ENCODE measurements at places on chromosomes 5 and 9.

- DNase-seq = no peak
These were observed 24.6 kb downstream of the NDUFA8 start for GRCh38 chr9:122134822-122135528.

- no peak for DNase-seq
These were observed 45.8 kb upstream of the SEMA4D start for GRCh38 chr9:89543621-89544278.

GRCh38 chr5:133685402-133686018, 73.2 kb upstream of the FSTL4 start:
- no peak for DNase-seq

GRCh38 chr5:61766141-61766540, 434.1 kb downstream of the ZSWIM6 start:
- no peak for DNase-seq

DNA sequence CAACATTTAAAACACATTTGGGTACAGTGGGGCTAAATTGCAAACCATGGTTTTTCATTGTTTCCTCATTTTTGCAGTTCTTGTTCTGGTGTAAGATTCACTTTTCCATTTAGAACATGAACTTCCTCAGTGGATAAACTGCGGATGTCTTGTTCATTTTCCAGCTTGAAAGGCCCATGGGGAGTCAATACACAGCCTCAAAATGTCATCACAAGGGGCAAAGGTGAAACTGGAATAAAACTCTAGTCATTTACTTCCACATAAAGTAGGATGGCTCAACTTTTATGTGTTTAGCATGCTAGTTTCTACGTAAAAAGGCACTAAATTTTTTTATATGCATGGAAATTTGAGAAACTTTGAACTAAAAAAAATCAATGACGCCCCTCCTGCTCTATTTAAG, 718.8 kb downstream of the TLR4 start:
- DNase-seq = no peak

GRCh38 chr5:139561655-139562451, 714 bp downstream of the UBE2D2 start:
- peak; percentile 21 for DNase-seq

DNA sequence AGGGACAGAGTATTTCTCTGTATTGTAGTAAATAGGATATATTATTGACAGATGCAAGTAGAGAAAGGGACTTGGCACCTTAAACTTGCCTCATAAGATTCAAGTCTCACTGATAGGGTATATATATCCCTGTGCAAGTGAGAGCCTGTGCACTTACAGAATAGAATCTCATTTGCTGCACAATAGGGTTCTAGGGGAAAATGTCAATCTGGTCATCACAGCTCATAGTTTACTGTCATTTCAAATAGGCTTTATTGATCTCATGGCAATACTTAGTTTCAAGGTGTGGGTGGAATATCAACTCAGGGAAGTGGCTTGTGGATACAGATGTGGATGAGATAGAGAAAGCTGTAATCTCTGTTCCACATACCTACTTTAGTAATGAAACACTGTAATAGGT, 42.3 kb downstream of the TGFBR1 start:
- DNase-seq = no peak

DNA sequence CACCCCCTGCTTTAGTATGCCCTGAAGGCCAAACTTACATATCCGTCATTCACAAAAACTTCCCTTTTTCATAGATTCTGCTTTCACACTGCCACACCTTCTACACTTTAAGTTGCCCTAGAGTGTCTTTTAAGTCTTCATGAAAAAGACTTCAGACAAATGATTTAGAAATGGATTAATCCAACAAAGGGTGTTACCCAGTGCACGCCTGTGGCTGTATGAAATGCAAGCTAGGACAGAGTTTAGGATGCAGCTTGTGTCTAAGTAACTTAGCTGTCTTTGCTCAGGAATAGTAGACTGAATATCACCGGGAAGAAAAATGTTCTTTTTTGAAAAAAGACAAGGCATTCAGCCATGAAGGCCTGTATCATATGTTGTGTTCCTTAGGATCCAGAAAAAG, 210.0 kb downstream of the MPDZ start:
- no peak for DNase-seq

DNA sequence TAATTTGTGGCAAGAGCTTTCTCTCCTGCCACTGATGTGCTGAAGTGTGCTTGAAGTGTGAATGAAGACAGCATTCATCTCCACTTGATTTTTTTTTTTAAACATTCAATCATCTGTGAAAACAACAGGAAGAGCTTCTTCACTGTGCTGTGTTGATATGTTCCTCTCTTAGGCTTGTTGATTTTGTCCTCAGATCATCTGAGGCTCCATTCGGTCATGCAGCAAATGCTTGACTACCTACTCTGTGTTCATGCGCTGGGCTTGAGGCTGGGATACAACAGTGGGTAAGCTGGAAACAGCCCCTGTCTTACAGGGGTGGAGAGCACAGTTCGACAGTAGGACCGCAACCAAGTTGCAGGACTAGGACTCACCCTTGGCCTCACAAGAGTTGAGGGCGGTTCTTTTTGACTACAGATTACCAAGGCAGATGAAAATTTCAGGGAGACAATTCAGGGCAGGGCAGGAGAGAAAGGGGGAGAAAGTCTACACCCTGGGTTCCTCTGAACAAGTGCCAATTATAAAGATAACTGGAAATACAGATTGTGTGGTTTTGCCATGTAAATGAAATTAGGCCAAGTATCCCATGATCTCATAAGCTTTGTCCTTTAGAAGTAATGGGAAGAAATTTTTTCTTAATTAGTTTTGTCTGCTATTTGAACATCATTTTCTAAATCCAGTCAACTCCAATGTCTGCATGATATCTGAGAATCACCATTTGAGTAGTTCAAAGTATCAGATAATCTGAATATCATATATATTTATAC, 31.0 kb upstream of the F2R start:
- no peak for DNase-seq

GRCh38 chr5:137344723-137345322, 154.3 kb downstream of the SPOCK1 start:
- no peak for DNase-seq

GRCh38 chr5:157143127-157143971, 684 bp upstream of the MED7 start:
- peak; percentile 42 for DNase-seq

- no peak for DNase-seq
These were observed 64.6 kb downstream of the YTHDC2 start for GRCh38 chr5:113578091-113578490.

GRCh38 chr5:135916638-135917263, 21.1 kb upstream of the IL9 start:
- DNase-seq = no peak

DNA sequence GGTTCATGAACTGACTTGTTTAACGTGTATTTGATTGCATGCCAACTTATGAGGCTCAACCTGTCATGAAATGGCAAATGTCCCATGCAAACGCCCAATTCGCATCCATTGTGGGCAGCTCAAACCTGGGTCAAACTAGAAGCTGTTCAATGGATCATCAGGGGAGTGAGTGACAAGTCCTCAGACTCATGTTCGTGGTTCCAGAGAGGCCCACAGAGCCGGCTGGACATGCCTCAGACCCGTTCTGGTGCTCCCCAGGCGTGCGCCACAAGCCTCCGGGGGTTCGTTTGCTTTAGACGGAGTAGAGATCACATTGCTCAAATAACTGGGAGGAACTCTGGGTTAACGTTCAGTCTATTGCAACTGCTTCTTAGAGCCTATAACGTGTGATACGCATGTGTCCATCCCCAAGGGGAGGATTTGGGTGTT, 15.0 kb downstream of the GFI1B start:
- DNase-seq = no peak

- DNase-seq = no peak
These were observed 35.7 kb upstream of the SLC25A51 start for GRCh38 chr9:37939575-37940095.
